M059J (cell line): ENCODE measurements at places on chromosomes 1 and 21.
A peak's percentile ranks its signal among the peaks of the same experiment; 100 is the strongest.

GRCh38 chr1:220092694-220093093, 1.2 kb upstream of the IARS2 start:
- DNase-seq, result no peak

DNA sequence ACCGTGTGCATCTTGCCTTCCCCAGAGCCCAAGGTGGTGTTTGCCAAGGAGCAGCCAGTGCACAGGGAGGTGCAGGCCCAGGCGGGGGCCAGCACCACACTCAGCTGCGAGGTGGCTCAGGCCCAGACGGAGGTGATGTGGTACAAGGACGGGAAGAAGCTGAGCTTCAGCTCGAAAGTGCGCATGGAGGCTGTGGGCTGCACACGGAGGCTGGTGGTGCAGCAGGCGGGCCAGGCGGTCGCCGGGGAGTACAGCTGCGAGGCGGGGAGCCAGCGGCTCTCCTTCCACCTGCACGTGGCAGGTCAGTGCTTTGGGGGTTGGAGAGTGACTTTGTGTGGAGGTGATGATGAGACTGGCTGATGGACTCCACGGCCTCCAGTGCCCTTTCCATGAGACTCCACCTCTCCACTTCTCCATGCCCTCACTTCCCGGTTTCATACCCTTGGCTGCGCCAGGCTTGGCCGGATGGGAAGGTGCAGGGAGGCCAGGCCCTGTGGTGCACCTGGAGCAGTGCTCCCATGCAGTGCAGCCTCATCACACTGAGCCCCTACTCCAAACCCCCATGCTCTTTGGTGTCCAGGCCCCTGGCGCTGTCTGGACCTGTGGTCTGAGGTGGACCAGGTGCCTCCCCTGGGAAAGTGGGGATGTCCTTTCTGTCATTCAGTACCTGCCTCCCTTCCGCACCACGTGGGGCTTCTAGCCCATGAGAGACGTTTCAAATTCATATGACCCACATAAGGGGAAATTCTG, 49.0 kb downstream of the OBSCN start:
- DNase-seq, result no peak

- DNase-seq, result no peak
Measured at GRCh38 chr1:25742316-25742715, 57.7 kb upstream of the SELENON start.

DNA sequence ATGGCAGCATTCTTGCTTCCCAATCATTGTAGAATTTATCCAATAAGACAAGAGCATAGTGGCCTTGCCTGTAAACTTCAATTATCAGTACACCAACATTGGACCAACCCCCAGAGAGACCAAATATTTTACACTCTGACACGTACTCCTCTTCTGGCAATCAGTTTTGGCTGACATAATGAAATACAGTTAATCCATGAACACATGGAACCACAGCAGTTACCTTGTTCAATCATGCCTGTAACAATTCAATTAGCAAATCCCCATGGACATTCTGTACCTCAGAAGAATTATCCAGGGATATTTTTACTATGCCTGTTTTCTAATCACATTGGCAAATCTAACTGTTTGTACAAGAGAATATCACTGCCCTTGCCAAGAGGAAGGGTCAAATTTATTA, 2162.0 kb downstream of the MRPL39 start:
- no peak for DNase-seq

GRCh38 chr1:245395680-245396079, 240.9 kb downstream of the KIF26B start:
- no peak for DNase-seq

DNA sequence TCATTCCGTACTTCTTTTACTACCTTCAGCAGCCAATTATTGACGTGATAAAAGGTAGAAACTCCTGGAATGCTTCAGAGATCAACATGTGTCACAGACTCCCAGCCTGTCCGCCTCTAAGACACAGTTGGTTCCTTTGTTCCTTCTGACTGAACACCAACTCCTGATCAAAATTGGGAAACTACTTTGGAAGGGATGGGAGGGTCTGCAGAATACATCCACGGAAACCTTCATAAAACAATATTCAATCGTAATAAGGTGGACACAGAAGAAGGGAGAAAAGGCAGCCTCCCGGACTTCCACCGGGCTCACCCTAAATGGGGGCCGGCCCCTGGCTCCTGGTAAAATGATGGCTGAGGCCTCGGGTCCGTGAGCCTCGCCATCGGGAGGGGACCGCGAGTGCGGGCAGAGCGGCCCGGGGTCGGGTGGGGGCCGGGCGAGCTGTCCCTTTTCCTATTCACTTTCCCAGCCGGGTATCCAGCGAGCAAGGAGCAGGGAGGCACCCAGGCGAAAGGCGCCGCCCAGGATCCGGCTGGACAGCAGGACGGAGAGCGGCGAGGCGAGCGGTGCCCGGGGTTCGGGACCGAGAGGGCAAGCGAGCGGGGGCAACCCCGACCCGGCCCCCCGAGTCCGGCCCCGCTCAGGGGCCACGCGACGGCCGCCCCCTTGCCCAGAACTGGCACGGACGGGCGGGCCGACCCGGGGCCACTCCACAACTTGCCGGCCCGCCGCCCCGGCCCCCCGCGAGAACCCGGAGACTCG, 805 bp downstream of the NRIP1 start:
- DNase-seq, result peak; percentile 36
